ENCODE measurements at places on chromosomes 2 and 18. TPM values are rescaled to one million over a fixed set of nuclear protein-coding genes. Genes with fewer than 3 reads are reported as not detected.

Gene TTC21B
- total RNA-seq, result 25.6 TPM

Gene CFAP65
- total RNA-seq, result 0.85 TPM

Gene ELAC1
- total RNA-seq, result 5.1 TPM

Gene SERPINB10
- not detected for total RNA-seq

Gene LGALSL
- total RNA-seq, result 22.0 TPM

Gene ZC3H8
- total RNA-seq, result 36.2 TPM

Gene SKOR2
- total RNA-seq, result not detected

Gene EPAS1
- 163 TPM for total RNA-seq

Gene CD8B2
- total RNA-seq, result 0.07 TPM

Gene ZBTB7C
- total RNA-seq, result 15.7 TPM

Gene GALNT13
- total RNA-seq, result 4.7 TPM

Gene TXNDC2
- total RNA-seq, result 0.18 TPM

Gene DYNAP
- total RNA-seq, result not detected

Gene MAP3K19
- total RNA-seq, result not detected

Gene IL36RN
- total RNA-seq, result not detected

Gene B4GALT6
- total RNA-seq, result 3.9 TPM

DNA sequence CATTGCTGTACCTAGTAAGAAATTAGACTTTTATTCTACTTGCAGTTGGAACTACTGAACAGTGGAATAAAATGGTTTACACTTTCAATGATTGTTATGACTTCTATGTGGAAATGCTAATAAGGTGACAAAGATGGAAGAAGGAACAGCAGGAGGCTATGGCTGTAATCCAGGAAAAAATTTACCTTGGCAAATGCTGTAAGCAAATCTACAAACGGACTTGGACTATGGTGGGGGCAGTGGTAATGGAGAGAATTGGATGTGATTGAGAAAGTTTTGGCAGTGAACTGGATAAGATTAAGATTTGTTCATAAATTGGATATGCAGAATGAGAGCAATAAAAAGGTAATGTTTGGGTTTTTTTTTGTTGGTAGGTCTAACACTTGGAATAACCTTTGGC lies 111.0 kb upstream of the ERBB4 start:
- no peak for DNase-seq

DNA sequence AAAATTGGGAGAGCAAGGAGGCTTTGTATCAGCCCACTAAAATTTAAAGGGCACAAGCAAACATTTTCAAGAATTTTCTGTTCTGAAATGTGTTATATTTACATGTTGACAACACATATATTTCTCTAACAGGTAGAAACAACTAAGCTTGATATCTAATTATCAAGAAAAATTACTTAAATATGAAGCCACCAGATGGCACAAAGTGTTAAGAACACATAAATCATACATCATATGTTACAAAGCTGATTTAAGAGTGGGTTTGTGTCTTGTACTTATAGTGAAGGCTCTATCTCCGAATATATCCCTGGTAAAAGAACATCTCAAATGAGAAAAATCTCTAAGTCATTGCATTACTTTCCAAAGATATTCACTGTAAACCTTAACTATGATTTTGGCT lies 19.6 kb upstream of the CREB1 start:
- DNase-seq, result no peak

- no peak for DNase-seq
These were observed 3.1 kb upstream of the SDC1 start for GRCh38 chr2:20227894-20228505.

DNA sequence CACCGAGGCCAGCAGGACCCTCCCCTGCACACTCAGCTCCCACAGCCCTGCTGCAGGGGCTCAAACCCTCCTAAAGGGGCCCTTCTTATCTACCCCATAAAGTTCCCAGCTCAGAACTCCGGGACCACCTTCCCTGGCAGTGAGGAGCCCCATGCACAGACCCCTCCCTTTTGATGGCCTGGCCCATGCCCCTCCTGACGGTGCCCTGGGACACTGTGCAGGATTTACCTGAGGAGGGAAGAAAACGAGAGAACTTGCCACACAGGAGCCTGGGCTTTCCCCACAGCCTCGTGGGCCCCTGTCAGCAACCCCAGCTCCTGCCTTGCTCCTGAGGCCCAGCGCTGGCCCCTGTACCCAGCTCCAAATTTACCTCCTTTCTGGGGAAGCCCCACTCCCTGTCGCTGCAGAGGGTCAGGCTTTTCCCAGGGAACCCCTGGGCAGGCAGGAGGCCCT lies 206.3 kb upstream of the SALL3 start:
- DNase-seq, result no peak

DNA sequence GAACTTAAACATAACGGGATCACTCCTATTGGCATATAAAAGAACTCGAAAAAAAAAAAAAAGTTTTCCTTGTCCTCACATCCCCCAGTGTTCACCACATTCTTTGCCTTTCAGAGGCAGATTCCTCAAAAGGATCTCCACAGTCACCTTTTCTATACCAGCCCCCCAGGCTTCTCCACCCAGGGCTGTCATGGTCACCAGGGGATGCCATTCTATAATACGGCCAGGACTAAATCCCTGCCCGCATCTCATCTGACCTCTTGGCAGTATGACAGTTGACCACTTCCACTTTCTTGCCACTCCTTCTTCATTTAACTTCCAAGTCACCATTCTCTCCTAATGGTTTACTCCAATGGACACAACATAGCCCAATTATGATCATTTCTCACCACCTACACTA lies 29.3 kb downstream of the SOS1 start:
- DNase-seq, result no peak

DNA sequence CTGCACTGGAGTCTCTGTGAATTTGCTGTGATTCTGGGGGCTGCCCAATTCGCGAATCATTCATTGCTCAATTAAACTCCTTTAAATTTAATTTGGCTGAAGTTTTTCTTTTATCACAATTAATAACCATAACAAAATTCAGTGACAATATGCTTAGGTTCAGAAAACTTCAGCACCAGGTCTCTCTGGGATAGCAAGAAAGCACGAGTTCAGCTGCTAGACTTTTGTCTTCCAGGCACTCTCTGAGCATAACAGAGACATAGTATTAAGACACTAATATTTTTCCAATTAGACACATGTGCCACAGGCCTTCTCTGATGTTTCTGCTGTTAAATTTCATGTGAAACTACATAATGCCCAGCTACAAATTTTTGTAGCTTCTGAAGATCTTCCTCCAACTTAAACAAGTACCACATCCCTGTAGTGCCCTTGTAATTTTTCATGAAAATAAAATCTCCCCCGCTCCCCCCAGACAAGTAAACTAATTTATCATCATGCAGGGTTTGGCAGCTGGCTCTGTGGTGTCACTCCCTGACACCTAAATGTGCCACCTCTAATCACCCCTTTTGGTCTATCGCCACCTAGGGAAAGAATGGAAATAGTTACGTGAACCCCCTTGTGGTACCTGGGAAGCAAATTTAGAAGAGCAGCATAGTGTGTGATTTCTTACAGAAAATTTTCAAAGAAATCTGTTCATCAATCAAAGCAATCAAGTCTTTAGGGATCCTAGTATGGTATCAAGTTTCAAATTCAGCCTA lies 94.1 kb downstream of the CSRNP3 start:
- no peak for DNase-seq

DNA sequence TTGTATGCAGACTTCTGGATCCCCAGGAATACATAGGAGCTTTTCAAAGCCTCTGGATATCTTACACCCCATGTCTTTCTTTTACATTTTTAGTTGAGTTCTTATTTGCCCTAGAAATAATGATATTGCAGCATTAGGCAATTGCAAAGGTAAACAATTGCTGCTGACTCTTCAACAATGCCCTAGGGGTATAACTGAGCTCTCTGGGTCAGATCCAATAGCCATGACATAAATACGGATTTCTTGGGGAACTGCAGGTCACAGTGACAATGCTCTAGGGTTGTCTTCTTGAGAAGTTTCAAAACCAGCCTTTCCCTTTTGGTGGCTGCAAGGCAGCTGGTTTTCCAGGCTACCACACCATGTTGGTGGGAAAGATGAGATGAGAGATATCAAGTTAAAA lies 16.5 kb upstream of the OR6B3 start:
- no peak for DNase-seq

DNA sequence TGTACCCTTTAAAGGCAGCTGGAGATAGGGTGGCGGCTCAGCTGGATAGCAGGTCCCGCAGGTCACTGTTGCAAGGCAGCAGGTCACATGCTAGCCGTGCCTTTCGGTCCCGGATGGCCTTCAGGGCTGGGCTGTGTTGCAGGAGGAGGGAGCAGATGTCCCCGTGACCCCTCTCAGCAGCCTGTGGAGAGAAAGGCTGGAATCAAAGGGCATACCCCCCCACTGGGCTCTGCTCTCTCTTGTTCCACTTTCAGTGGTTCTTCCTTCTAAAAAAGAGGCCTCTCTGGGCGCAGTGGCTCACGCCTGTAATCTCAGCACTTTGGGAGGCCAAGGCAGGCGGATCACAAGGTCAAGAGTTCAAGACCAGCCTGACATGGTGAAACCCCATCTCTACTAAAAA lies 4.4 kb upstream of the ANKRD23 start:
- no peak for DNase-seq

DNA sequence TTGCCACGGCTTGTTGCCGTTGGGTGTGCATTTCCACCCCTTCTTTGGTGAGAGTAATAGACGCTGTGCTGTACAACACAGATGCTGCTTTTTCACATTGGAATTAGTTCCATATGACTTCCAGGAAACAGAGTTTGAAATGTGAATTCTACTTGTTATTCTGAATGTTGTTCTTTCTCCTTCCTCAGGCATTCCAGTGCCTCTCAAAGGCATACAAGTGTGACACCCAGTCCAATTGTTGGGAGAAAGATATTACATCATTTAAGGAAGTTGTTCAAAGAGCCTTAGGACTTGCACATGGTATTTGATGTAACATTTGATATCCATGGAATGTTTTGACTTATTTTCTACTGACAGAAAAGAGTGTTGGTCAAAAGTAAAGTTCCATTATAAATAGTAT lies 134.4 kb upstream of the LTBP1 start:
- DNase-seq, result no peak

DNA sequence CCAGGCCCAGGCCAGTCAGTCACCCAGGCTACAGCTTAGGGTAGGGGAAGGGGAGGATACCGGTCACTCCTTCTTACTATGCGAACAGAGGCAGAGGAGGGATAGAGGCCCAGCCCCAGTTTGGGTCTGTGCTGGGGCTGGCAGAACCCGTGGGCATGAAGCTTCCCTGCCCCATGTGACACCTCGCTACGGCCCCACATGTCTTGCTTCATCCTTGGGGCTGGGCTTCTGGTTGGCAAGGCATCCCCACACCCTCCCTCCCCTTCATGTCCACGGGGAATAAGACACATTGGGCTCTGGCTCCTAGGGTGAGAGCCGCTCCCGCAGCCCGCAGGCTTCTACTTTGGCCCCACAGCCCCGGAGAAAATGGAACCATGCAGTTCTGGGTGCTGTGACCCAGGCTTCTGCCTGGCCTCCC lies 32.4 kb downstream of the HS1BP3 start:
- DNase-seq, result peak; percentile 70

GRCh38 chr2:112255875-112256274 lies 1.0 kb upstream of the ZC3H8 start:
- no peak for DNase-seq

GRCh38 chr2:215883799-215884198 lies 129.6 kb downstream of the MREG start:
- DNase-seq, result no peak

DNA sequence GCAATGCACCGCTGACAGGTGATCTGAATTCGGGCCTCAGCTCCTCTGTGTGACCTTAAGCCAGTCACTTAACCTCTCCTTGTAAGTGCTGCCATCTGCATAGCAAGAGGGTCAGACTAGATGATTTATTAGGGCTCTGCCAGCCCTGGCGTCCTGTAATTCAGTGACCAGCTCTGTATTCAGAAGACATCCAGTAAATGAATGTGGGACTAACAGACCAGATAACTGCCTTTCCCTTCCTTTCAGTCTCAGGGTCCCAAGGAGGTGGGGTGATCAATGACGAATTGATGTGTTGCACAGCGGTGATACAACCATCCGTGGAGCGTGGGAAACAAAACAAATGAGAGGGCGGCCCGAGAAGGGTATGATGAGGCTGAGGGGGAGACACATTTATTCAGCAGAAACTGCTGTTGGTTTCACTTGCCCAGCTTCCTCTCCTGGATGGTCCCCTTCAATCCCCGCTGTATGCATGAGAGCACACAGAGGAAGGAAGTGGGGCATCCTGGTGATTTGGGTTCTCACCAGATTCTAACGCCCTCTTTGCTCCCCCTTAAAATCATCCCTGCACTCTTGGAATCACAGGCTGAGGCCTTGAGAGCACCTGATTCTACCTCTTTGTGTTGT lies 92.8 kb downstream of the VIT start:
- no peak for DNase-seq

GRCh38 chr2:16033032-16033293 lies 92.6 kb downstream of the MYCN start:
- no peak for DNase-seq

DNA sequence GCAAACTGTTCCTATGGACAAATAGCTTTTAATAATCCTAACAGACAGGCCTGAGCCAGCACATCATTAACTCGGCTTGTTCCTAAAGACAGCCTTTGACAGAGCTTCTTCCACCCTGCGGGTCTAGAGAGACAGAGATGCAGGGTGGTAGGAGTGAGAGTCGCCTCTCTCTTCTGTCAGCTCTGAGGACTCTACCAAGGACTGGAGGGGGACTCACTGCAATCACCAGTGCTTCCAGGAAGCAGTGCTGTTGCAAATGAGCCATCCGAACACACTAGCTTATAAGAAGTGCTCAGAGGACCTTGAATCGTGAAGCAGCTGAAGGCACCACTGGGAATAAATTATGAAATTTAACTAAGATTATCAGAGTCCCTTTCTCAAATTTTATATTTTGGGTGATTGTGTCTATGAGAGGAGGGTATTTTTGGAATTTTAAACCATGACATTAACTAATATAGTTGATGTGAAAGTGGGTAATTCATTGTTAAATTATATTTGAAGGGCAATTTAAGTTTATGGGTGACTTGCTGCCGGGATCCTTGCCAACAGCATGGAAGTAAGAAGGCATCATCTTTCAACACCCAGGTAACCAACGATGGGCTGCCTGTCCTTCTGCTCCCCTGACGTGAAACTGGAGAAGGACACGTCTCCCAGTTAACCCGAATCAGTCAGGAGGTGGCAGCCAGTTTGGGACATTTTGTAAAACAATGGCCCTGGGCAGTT lies 43.6 kb upstream of the PXDN start:
- no peak for DNase-seq

- DNase-seq, result peak; percentile 77
These were observed 11.8 kb downstream of the MAPRE3 start for GRCh38 chr2:26982102-26982742.

- DNase-seq, result no peak
These were observed 40.6 kb upstream of the MRPL19 start for GRCh38 chr2:75605770-75606529.

DNA sequence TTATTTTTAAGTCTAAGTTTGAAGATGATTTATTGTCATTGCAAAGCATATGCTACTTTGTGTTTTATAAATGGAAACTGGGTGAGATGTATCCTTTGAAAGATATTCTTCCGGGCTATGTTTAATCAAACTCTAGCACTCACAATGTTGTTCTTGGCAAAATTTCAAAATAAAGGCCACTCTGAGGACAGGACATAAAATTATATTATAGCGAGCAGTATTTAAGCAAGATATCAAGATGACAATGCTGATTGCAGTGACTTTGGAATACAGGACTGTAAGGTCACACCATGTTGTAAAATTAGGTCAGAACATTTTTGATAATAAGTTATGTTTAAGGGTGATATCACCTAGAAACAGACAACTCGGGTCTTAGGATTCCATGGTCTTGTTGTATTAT lies 14.2 kb downstream of the RPRM start:
- DNase-seq, result no peak

- no peak for DNase-seq
These were observed 75.6 kb downstream of the COA5 start for GRCh38 chr2:98532756-98533155.

- DNase-seq, result no peak
These were observed 303.7 kb downstream of the PTGR3 start for GRCh38 chr18:74905247-74905646.

- no peak for DNase-seq
These were observed 289.2 kb downstream of the PHLPP1 start for GRCh38 chr18:63004466-63005089.
